Large intestine (tissue), 12 donors: ENCODE measurements at places on chromosomes 5 and 9.
A peak's percentile ranks its signal among the peaks of the same experiment; 100 is the strongest.

DNA sequence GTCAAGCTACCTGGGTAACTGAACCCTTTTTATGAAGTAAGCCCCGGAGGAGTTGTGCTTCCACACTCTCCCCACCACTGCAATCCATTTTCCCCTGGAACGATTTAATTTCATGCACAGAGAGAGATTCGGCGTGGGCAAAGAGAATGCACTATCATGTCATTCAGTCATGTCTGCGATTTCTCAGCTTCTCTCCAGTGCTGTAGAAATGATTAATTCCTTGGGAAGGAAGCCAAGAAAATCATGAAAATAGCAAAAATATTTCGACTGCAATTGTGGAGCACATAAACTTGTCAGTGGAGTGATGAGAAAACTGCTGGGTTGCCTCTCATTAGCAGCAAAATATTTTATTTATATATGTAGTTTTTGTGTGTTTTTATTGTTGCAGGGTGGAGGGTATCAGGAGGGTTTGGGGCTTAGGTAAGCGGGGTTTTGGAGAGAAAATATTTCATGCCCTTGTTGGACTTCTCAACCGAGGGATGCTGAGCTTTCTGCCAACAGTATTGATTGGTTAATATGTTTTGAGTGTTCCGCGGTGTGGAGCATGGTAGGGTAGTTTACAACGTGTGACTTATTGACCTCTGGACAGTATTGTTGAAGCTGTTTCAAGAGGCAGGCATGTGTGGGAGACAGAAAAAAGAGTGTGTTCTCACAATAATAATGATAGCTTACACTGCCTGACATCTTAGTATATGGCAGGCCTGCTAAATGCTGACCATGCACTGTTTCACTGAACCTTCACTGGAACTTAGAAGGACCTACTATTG lies 69.3 kb downstream of the SGCD start:
- DNase-seq = no peak

DNA sequence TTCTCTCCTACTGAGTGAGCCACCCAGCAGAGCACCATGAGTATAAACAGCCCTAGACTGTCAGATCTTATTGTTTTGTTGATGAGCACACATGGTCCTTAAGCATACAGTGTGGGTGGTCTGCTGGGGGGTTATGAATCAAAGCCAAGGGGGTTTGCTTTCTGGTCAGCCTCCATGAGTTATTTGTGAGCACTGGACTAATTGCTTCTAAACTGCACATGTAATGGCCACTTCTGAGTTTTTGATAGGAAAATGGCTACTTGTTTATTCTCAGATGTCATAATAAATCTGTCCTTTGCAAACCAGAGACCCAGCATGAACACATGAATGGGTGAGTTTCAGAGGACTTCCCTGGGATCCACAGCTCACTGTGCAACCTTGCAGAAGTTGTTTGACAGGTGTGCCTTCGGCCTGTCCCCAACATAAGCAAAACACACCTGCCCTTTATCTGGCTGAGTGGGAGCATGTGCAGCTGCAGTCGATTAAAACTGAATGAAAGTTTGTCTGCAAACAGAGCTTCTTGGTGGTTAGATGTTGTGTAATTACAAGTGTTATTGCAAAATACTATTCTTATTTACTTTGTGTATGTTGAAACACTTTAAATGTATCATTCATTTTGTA lies 35.9 kb downstream of the MAMDC2 start:
- peak; percentile 28 for DNase-seq

DNA sequence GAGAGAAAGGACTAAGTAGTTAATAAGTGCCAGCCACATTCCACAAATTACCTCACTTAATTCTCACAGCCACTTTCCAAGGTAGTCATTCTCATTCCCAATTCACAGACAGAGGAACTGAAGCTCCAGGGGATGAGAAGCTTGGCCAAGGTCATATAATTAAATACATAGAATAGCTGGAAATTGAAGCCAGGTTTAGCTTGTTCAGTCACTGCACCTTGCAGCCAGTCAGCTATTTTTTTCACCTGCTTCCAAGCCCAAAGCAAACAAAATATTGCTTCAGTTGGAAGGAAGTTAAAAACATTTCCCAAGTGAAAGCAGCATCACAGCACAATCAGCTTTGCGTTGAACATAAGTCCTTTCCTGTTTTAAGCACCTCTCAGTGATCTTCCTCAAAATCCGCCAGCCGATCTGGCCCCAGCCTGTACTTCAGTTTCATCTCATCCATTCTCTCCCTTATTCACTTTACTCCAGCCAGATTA lies 4.8 kb downstream of the ALDH1A1 start:
- DNase-seq = no peak

DNA sequence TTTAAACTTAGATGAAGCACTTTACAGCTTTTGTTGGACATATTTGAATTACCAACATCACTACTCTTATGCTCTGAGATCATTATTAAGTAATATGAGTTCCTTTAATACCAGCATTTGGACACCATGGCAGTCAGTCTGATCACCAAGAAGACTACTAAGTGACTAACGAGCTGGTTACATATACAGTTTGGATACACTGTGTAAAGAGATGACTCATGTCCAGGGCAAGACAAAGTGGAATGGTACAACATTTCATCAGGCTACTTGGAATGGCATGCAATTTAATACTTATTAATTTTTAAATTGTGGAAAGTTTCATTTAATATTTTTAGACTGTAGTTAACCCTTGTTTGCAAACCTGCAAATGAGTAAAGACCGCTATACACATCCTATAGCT lies 237.4 kb upstream of the PRDM9 start:
- DNase-seq = no peak

- no peak for DNase-seq
These were observed 90.5 kb downstream of the TLE1 start for GRCh38 chr9:81598811-81599210.

DNA sequence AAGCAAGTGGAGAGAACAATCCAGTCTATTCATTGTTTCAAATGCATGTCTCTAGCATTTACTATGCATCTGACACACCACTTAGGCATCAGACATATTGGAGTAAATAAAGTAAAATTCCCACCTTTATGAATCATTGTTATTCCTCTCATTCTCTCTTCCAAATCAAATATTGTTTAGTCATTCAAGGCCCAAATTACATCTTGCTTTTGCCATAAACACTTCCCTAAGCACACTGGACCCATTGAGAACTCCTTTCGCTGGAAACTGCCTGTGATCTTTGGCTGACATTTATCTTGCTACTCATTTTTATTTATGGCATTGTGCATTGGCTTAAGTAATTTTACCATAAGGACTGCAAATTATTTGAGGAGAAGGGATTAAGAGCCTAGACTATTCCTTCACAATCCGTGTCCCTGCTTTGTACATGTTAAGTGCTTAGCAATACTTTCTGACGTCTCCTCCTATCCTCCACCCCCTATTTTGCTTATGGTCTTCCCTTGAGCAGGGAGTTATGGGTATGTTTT lies 7.4 kb downstream of the C5orf46 start:
- no peak for DNase-seq

- DNase-seq = peak; percentile 90
These were observed at the start of gene CD74 for GRCh38 chr5:150412319-150413175. Gene CD74, minus strand, starts transcription at chr5:150412910. Its CDS starts 161 bp downstream, at chr5:150412749.

DNA sequence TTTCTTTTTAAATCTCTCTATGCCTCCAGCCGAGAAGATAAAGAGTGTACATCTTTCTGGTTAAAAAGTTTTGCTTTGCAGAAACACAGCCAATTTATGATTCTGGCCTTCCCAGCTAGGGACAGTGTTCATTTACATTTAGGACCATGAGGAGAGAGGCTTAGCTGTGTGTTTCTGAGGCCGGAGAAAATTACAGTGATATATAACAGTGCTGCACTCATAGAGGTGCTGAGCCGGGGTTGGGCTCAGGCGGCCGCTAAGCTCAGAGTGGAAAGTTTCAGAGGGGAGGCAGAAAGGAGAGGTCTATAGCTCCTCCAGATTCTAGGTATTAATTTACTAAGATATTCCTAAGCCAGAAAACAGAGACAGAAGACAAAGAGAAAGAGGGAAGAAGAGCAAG lies 37.0 kb upstream of the LCP2 start:
- DNase-seq = no peak

- no peak for DNase-seq
These were observed 207.1 kb downstream of the SGCD start for GRCh38 chr5:156534085-156534484.

DNA sequence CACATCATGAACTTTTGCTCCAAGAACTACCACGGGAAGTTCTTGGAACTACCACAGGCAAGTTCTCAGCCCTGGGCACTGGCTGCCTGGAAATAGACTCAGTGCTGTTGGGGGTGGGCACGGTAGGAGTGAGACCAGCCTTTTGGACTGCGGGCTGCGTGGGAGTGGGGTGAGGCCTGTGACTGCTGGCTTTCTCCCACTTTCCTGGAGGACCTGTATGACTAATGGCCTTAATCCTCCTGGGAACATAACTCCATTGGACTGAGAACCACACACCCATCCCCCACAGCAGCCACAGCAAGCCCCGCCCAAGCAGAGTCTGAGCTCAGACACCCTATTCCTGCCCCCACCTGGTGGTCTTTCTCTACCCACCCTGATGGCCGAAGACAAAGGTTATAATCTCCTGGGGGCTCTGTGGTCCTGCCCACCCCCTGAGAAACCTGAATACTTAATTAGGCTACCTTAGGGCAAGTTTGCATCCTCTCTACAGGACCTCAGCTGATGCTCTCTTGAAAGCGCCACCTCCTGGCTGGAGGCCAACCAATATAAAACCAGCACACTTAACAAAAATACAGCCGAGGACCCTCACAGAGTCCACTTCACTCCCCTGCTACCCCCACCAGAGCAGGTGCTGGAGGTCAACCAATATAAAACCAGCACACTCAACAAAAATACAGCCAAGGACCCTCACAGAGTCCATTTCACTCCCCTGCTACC lies 112.6 kb downstream of the CACNA1B start:
- DNase-seq = no peak

GRCh38 chr5:88398316-88398715 lies 129.7 kb upstream of the TMEM161B start:
- no peak for DNase-seq

- DNase-seq = no peak
These were observed 14.7 kb downstream of the NDUFS4 start for GRCh38 chr5:53575101-53575500.

GRCh38 chr9:136054798-136055714 lies 40.0 kb downstream of the NACC2 start:
- DNase-seq = no peak

DNA sequence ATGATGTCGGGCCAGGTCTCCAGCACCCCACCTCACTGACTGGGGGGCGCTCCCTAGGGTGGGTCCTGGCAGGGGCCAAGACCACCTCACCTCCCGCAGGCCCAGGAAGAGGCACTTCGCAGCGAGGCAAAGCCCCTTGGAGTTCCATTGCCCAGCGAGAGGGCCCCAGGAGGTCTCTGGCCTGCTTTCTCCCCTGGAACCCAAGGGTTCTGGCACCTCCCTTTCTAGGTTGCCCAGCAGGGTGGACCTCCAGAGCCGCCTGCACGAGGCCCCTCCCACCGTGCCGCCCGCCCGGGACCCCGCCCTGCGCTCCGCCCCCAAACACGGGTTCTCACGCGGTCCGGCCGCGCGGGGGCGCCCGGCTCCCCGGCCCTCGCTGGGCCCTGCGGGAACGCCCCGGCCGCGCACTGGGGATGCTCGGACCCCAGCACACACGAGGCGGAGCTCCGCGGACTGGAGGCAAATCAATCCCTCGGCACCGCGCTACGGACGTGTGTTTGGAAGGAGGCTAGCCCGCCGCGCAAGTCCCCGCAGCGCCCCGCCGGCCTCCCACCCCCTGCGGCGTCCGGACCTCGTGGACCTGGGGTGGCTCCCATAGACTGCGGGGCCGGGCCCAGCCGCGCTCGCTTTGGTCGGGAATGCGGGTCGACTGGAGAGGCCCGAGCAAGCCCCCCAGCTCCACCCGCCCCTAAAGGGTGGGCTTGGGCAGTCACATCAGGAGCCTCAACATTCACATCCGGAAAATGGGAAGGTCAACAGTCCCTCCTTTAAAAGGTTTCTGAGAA lies 99.5 kb upstream of the LMX1B start:
- peak; percentile 44 for DNase-seq

DNA sequence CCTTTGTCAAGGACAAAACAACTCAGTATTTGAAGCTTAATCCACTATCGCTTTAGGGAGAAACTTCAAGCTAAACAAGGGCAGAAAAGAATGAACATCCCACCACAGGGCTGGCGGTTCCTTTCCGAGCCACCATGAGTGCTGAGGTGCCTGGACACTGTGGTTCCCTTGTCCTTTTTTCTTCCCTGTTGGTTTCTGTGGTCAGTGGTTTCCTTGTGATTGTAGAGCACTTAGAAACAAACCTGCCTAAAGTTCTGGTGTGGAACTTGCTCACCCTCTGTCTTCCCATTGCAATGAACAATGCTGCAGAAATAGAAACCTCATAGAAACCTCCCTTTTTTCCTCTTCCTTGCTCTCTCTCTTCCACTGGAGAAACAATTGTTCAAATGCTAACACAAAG lies 79.3 kb upstream of the TBC1D2 start:
- no peak for DNase-seq

DNA sequence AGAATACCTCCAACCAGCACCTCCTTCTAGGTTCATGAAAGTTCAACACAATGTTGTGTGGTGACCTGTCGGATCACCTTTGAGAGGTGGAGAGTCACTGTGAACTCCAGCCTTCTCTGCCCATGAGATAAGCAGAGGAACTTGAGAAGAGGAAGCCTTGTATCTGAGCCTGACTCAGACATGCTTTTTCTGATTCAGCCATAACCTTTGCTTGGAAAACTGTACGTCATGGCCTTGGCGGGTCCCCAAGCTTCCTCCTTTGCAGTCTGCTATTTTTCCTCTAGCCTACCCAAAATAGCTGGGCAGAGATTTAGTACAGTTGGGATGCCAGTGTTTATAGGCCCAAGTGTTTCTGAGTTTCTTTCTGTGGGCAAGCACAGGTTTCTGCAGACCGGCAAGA lies 274.7 kb downstream of the CETN3 start:
- peak; percentile 9 for DNase-seq

DNA sequence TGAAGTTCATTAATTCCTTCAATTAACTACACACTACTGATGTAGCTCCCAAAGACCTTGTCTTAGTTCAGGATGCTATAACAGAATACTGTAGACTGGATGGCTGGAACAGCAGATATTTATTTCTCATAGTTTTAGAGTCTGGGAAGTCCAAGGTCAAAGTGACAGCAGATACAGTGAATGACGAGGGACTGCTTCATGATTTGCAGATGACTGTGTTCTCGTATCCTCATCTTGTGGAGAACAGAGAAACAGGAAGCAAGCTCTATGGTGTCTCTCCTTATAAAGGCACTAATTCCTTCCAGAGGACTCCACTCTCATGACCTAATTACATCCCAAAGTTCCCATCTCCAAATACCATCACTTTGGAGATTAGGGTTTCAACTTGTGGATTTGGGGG lies 65.6 kb upstream of the MAP1B start:
- no peak for DNase-seq

- DNase-seq = no peak
These were observed 344.1 kb downstream of the OSTF1 start for GRCh38 chr9:75432386-75432785.

- no peak for DNase-seq
These were observed 246.0 kb downstream of the GADD45G start for GRCh38 chr9:89850631-89851325.

- DNase-seq = no peak
These were observed 72.5 kb downstream of the PHF2 start for GRCh38 chr9:93648836-93649235.

GRCh38 chr9:80699511-80699998 lies 989.8 kb downstream of the TLE1 start:
- DNase-seq = peak; percentile 4
